ENCODE measurements at places on chromosomes 1 and 21. TPM values are rescaled to one million over a fixed set of nuclear protein-coding genes. Genes with fewer than 3 reads are reported as not detected.

DNA sequence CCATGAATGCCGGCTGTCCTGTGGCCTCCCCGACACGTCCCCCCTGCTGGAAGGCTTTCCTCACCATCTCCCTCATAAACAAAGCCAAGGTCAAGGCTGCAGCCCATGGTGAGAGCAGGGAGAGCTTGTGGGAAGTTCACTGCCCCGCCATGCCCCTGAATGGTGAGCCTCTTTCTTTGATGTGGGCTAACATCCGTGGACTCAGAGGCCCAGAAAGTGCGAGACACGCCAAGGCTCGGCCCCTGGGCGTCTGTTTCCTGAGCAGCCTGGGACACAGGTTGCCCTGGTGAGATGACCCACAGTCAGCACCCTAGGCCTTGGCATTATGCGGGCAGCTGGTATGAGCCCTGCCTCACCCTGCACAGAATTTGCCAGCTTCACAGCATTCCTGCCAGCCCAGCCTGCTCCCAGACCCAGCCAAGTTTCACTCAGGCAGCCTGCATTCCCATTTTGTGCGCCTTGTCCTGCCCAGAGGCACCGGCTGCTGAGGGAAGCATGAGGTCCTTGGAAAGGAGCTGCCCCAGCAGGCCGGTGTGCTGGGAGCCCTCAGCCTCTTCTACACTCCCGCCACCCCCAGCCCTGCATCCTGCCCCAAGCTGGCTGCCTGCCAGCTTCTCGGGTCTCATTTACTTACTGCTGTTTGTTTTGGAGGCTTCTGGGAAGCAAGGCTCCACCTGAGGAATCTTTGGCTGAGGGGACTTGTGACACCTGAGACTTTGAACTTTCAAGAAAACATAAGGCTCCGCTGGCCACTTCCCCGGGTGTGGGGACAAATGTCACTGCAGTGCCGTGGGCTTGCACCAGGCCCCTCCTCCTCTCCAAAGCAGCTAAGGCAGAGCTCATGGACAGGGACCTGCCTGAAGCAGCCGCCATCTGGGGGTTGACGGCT lies 31.9 kb downstream of the NEK2 start:
- H3K27me3 ChIP-seq = no peaks in the 10 kb centered on the region
- H3K27ac ChIP-seq = no peak overlapping the region
- no peaks in the 10 kb centered on the region for H3K36me3 ChIP-seq
- H3K4me3 ChIP-seq = no peak overlapping the region

DNA sequence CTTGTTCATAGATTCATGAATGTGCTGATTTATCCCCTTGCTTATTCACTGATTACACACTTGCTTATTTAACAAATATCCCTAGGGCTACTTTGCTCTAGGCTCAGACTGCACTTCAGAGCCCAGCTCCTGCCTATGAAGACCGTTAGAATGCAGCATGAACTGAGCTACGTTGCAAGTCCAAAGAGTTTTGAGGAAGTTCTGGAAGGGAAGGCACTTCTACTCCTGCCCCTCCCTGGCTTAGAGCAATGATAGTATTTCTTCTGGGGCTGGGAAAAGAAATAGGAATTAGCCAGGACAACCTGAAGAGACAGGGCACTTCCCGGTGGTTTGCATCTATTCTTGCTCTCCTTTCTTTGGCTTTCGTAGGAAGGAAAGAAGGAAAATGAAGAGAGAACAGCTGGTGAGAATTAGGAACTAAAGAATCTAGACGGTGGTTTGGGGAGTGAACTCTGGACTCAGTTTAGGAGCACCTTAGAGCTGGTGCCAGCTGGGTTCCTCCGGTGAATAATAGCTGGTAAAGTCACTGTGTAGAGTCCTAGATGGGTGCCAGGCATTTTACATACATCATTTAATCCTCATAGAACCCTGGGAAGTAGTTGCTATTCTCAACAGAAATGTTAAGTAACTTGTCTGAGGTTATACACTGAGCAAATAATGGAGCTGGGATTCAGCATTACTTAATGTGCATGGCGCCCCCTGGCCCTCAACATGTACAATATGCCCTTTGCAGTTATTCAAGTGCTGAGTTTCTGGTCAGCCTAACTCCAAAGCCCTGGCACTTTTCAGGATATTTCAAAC lies 65.9 kb downstream of the NDUFS5 start:
- H3K36me3 ChIP-seq = no peaks in the 10 kb centered on the region
- H3K27ac ChIP-seq = no peak overlapping the region
- DNase-seq = no peak
- no peaks in the 10 kb centered on the region for H3K4me1 ChIP-seq

GRCh38 chr1:173995475-173995874 lies 26.7 kb downstream of the RC3H1 start:
- peaks cover 10% of the 10 kb centered on the region for H3K4me1 ChIP-seq
- no peaks in the 10 kb centered on the region for H3K27me3 ChIP-seq
- DNase-seq = no peak
- no peak overlapping the region for H3K4me3 ChIP-seq
- no peak overlapping the region for H3K27ac ChIP-seq

VWA1 gene
- total RNA-seq = not detected

DNA sequence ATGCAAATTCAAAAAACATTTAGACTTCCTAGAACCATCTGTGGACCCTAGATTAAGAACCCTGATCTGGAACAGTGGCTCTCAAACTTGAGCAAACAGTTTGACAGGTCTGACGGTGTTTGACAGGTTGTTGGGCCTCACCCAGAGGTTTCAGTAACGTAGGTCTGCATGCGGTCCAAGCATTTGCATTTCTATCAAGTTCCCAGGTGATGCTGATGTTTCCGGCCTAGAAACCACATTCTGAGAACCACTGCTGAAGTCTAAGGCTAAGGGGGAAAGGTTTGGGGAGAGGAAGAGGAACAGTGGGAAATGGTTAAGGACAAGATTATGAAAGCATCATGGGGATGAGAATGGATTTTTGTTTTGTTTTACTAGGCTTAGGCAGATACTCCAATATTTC lies 48.6 kb downstream of the MDM4 start:
- peaks cover 11% of the 10 kb centered on the region for H3K4me1 ChIP-seq
- H3K27ac ChIP-seq = peak overlapping the region; percentile 38
- H3K4me3 ChIP-seq = no peak overlapping the region

SYCP1 gene
- not detected for total RNA-seq

CELA3A gene
- not detected for total RNA-seq

DNA sequence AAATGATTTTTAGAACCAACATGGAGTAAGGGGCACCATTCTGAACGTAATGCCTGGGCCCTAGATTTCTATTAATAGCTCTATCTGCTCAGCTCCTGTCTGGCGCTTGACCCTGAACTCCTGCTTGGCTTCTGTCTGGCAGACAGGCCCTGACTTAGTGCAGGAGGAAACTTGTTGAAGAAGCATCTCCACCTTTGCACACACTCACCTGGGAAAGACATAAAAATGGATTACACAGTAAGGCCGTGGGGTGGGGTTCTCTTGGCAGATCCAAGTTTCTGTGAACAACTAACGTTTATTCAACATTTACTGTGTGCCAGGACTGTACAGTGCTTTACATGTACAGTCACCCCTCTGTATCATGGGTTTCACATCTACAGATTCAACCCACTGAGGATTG lies 62.1 kb upstream of the CNIH3 start:
- H3K36me3 ChIP-seq = no peaks in the 10 kb centered on the region
- no peak overlapping the region for H3K27ac ChIP-seq
- H3K4me3 ChIP-seq = no peak overlapping the region
- H3K4me1 ChIP-seq = no peaks in the 10 kb centered on the region
- DNase-seq = no peak

DNA sequence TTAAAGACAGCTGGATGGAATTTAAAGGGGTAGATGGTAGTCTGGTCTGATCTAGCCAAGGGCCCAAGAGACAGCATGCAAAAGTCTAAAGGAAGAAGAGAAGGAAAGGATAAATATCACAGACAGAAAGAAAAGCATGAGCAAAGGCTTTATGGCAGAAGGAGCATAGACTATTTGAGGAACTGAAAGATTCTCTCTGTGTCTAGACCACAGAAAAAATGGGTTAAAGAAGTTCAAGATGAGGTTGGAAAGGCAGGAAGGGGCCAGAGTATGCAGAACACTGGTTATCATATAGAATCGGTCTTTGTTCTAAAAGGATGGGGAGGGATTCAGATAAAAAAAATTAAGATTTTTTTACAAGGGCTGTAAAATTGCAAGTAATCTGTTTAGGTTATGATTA lies 136.8 kb upstream of the SGIP1 start:
- no peaks in the 10 kb centered on the region for H3K27me3 ChIP-seq
- DNase-seq = no peak
- no peak overlapping the region for H3K4me3 ChIP-seq

- peaks cover 7% of the 10 kb centered on the region for H3K4me1 ChIP-seq
- DNase-seq = no peak
- H3K27ac ChIP-seq = no peak overlapping the region
- H3K4me3 ChIP-seq = no peak overlapping the region
- H3K36me3 ChIP-seq = no peaks in the 10 kb centered on the region
- H3K27me3 ChIP-seq = peaks cover 4% of the 10 kb centered on the region
These were observed 19.5 kb downstream of the DYRK3 start for GRCh38 chr1:206654828-206655227.

GPR153 gene
- 9.7 TPM for total RNA-seq

PRAMEF2 gene
- total RNA-seq = not detected

GRCh38 chr1:91011726-91012125 lies 10.1 kb downstream of the ZNF644 start:
- H3K27me3 ChIP-seq = no peaks in the 10 kb centered on the region
- no peak overlapping the region for H3K4me3 ChIP-seq
- H3K27ac ChIP-seq = no peak overlapping the region
- H3K4me1 ChIP-seq = peaks cover 4% of the 10 kb centered on the region
- DNase-seq = no peak

DNA sequence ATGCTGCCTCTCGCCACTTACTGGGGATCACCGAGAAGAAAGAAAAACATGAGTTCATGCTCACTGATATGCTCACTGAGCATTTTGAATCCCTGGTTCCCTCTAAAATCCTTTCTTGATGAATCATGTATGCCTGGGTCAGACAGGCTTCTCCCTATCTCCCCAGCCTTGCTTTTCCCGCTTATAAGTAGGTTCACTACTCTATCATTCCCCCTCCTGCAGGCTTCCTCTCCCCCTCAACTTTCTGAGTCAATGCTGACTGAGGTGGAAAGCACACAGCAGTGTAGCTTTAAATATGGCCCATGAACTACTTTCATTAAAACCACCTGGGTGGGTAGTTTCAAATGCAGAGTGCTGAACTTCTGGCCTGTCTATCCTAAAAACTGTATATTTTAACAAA lies 41.7 kb downstream of the FMO4 start:
- no peaks in the 10 kb centered on the region for H3K4me1 ChIP-seq
- H3K27ac ChIP-seq = no peak overlapping the region
- H3K27me3 ChIP-seq = no peaks in the 10 kb centered on the region
- no peak for DNase-seq

DNA sequence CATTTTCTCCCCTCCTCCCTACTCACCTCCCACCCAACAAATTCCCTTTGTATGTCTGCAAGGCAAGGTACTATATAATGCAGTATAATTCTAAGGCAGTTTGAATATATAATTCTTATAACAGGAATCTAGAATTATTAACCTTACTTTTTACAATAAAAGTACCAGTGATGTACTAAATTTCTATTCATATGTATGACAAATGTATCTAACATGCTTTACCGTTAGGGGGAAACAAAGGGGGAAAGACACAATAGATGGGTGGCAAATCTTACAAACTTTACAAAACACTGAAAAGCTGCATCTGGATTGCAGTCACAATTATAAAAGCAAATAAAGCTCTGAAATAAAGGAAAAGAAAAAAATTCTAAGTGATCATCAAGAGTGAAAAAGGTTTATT lies 2.3 kb downstream of the PIK3R3 start:
- H3K27ac ChIP-seq = no peak overlapping the region
- no peak overlapping the region for H3K4me3 ChIP-seq
- no peak for DNase-seq
- H3K4me1 ChIP-seq = peaks cover 16% of the 10 kb centered on the region

GRCh38 chr1:213821175-213821942 lies 166.4 kb upstream of the PROX1 start:
- no peak for DNase-seq
- H3K36me3 ChIP-seq = no peaks in the 10 kb centered on the region
- H3K27ac ChIP-seq = no peak overlapping the region
- no peak overlapping the region for H3K4me3 ChIP-seq

DNA sequence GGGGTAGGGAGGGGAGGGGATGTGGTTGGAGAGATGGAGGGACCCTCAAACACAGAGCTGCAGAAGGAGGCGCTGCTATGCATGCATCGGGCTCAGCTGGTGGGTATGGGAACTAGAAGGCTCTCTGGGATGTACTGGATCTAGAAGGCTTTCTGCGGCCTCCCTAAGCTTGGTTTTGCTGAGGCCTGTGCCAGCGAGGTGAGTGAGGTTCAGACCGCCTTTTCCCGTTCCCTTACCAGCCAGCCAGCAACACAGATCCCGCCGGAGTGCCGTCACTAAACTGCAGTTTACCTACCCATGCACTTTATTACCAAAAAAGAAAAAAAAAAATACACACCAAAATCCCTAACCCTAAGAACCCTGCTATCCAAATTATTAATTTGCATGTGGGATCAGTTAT lies 180.2 kb downstream of the PRDM16 start:
- peaks cover 2% of the 10 kb centered on the region for H3K27me3 ChIP-seq
- no peak overlapping the region for H3K4me3 ChIP-seq
- no peaks in the 10 kb centered on the region for H3K4me1 ChIP-seq
- no peaks in the 10 kb centered on the region for H3K36me3 ChIP-seq

UBXN10 gene
- 3.6 TPM for total RNA-seq

DNA sequence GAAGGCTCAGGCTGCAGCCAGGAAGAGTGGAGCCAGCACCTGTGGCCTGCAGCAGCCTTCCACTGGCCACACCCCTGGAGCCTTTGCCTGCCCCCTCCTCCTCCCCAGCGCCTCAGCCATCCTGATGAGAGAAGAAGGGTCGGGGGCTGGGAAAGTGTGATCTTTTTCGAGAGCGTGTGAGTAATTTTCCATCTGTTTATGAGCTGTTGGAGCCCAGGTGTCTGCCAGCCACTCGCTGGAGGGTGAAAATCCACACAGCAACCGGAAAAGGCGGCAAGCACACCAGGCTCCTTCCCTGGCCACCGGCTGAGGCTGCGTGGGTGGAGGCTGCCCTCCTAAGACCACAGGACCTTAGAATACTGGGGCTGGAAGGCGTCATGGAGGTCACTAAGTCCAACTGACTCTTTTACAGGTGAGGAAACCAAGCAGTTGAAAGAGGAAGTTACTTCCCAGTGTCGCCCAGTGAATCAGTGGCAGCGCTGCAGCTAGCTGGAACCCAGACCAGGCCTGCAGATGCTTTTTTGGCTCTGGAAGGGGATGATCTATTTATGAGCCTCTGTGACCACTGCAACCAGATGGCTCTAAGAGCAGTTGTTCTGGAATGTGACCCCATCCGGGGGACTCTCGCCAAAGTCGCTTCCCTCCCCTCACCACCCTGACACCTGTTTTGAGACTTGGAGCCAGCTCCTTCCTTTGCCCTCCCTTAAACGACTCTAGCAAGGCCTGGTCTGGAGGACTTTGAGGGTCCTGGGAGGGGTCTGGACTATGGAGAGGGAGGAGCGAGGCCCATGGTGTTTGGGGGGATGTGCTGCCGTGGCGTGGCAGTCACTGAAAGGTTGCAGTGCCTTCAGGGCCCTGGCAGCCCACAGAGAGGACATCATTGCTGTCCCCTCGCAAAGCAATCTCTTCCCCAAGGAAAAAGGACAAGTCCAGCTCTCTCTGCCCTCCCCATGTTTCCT lies 54.5 kb downstream of the LGR6 start:
- no peaks in the 10 kb centered on the region for H3K27me3 ChIP-seq
- no peak overlapping the region for H3K27ac ChIP-seq
- no peaks in the 10 kb centered on the region for H3K36me3 ChIP-seq
- no peak overlapping the region for H3K4me3 ChIP-seq
- no peaks in the 10 kb centered on the region for H3K4me1 ChIP-seq

GRCh38 chr1:185325413-185325812 lies 8.4 kb upstream of the IVNS1ABP start:
- no peaks in the 10 kb centered on the region for H3K27me3 ChIP-seq
- H3K4me1 ChIP-seq = no peaks in the 10 kb centered on the region
- DNase-seq = no peak
- no peak overlapping the region for H3K27ac ChIP-seq
- no peak overlapping the region for H3K4me3 ChIP-seq
- no peaks in the 10 kb centered on the region for H3K36me3 ChIP-seq
